Psoas muscle (tissue), 8 donors: ENCODE measurements at places on chromosomes 3 and 15.
A peak's percentile ranks its signal among the peaks of the same experiment; 100 is the strongest.

GRCh38 chr15:40137303-40138200 is 23.3 kb upstream of the BUB1B start:
- DNase-seq, result no peak

- no peak for DNase-seq
Observed at GRCh38 chr3:159252772-159253384, 451.0 kb downstream of the MFSD1 start.

DNA sequence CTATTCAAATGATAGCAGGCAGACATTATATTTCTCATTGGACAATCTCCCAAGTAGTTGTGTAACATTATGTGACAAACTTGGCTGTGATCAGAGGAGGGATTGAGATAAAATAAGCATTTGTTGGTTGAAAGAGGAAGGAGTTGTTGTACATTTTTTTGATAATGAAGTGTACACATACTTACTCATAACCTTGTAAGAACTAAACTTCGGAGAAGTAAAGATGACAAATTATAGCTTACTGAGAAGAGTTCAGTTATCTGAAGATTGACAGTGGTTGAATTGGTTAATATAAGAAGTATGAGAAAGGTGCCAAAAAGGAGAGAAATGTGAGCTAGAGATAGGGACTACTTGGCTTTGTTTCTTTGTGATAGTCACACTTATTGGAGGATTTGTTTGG is 32.6 kb downstream of the STT3B start:
- no peak for DNase-seq

DNA sequence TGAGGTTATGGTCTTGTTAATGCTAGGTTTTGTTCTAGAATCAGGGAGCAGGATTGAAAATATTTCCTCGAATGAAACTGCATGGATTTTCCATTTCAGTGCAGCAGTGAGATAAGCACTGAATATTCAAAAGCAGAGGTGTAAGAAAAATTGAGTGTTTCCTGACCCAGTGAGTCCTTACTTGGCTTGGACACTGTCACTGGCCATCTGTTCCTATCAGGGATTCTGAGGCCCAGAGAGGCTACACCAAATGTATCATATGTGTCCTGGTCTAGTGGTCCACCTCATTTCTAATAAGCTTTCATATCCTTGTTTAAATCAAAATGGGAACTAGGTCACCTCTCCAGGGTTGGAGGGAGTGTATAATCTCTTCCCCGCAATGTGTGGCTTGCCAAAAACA is 61.1 kb upstream of the RAD18 start:
- no peak for DNase-seq

DNA sequence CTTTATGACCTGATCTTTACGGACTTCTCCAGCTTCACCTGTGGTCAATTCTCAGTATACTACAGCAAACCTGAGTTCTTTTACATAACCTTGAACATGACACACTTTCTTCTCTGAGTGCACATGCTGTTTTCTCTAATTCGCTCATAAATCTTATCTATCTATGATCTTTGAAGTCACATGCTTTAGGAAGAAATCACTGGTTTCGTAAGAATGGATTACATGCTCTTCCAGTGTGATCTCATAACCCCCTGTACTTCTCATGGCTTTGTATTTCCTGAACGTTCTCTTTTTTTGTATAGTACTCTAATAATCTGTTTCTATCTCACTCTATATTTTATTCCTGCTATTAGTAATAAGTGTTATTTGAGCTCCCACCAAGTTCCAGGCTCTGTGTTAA is 1165.2 kb downstream of the TBL1XR1 start:
- DNase-seq, result no peak

- no peak for DNase-seq
Observed at GRCh38 chr3:193210618-193211017, 30.4 kb upstream of the PLAAT1 start.

- DNase-seq, result no peak
Observed at GRCh38 chr3:148420242-148420641, 277.5 kb upstream of the AGTR1 start.

DNA sequence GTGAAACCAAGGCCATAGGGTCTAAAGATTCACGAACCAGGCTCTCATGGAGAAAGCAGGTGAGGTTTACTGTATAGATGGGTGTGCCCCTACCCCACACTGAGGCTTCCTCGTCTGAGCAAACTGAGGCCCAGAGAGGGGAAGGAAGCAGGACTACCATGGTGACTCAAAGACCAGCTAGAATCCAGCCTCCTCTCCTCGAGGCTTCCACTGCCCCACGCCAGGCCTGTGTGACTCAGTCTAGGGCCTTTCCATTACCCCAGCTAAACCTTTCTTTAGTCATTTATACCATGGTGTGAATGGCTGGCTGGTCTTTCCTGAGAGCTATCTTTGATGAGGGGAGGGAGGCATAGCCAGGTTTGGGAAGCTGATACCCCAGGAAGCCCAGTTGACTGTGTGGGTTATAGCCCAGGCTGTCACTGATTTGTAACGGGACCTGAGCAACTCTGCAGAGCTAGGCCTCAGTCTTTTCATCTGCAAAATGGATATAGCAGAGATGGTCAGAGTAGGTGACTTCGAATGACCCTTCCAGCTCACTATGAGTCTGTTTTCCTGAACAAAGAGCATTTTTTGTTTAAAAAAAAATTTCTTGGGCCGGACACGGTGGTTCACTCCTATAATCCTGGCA is 3.0 kb upstream of the RHO start:
- no peak for DNase-seq

- DNase-seq, result no peak
Observed at GRCh38 chr15:39056357-39056756, 491.7 kb upstream of the RASGRP1 start.

DNA sequence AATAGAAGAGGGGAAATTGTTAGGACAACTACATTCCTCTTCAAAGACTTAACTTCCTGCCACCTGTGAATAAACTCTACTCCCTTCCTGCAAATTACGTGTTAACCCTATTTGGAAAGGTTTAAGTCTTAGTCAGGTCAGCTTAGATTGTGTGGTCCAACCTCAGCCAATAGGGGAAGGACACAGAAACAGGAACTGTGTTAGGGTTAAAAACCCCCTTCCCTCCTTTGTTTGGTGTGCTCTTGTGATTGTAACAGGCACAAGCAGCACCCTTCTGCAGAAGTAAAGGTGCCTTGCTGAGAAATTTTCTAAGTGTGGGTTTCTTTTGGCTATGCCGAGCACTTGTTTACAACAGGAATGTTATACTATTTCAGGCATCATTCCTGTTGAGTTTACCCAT is 45.0 kb upstream of the FSTL1 start:
- no peak for DNase-seq

DNA sequence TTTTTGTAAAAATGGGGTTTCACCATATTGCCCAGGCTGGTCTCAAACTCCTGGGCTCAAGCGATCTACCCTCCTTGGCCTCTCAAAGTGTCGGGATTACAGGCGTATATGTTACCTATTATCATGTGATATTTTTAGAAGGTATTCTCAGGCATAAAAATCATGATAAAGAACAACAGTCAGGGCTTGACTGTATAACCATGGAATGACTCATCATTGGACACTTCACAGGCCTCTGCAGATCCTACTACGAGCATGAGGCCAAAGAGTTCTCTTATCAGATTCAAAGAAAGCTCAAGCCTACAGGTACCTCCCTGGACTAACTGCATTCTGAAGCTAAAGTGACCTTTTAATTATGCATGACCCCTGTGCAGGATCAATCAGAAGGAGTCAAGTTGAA is 91.7 kb upstream of the PRICKLE2 start:
- DNase-seq, result no peak

DNA sequence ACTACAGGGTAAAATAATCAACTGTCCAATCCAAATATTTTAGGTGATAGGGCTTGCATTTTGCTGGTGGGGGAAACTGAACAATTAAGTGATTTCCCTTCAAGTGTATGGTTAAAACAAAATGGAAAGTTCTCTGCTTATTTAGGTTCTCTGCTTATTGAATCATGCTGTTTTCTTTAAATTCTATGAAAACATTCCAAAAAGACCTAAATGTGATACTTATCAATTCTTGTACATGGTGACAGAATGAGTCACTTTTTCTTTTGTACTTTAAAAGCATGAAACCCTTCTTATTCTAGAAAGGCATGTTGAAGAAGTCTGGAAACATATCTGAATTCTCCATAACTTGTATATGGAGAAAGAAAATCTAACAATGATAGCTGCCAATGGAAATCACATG is 192.6 kb downstream of the FMN1 start:
- DNase-seq, result no peak

DNA sequence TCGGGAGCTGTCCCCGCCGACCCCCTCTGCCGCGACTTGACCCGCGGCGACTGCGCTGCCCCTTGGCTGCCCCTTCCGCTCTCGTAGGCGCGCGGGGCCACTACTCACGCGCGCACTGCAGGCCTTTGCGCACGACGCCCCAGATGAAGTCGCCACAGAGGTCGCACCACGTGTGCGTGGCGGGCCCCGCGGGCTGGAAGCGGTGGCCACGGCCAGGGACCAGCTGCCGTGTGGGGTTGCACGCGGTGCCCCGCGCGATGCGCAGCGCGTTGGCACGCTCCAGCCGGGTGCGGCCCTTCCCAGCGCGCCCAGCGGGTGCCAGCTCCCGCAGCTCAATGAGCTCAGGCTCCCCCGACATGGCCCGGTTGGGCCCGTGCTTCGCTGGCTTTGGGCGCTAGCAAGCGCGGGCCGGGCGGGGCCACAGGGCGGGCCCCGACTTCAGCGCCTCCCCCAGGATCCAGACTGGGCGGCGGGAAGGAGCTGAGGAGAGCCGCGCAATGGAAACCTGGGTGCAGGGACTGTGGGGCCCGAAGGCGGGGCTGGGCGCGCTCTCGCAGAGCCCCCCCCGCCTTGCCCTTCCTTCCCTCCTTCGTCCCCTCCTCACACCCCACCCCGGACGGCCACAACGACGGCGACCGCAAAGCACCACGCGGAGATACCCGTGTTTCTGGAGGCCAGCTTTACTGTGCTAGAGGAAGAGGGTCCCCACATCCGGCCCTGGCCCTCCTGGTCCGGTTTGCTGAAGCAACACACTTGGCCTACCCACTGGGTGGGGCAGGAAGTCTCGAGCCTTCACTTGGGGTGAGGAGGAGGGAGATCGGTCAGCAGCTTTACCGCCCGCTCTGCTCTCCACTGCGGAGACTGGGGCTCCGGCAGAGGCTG is at the start of gene RASSF1:
RASSF1 (minus strand) TSS at position 389 of the 882 bp plus-strand sequence; CDS start at position 358, 31 bp downstream.
- peak; percentile 78 for DNase-seq

GRCh38 chr3:147383617-147384016 is 22.7 kb downstream of the ZIC4 start:
- no peak for DNase-seq

DNA sequence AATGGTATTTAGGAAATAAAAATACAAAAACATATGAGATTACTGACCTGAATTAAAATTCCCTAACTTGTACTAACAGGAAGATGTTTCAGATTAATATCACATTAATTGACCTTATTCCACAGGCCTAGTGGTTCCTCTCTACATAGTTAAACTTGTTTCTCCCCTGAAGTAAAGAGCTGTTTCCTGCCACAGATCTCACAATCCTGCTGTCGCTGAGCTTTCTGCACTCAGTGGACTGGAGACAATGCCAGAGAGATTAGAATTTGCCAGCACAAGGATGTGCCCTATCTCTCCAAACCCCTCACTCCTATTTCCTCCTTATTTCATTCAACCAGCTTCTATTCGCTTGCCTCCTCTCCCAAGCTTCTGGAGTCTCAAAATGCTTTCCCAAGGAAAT is 130.6 kb downstream of the CTNNB1 start:
- no peak for DNase-seq

DNA sequence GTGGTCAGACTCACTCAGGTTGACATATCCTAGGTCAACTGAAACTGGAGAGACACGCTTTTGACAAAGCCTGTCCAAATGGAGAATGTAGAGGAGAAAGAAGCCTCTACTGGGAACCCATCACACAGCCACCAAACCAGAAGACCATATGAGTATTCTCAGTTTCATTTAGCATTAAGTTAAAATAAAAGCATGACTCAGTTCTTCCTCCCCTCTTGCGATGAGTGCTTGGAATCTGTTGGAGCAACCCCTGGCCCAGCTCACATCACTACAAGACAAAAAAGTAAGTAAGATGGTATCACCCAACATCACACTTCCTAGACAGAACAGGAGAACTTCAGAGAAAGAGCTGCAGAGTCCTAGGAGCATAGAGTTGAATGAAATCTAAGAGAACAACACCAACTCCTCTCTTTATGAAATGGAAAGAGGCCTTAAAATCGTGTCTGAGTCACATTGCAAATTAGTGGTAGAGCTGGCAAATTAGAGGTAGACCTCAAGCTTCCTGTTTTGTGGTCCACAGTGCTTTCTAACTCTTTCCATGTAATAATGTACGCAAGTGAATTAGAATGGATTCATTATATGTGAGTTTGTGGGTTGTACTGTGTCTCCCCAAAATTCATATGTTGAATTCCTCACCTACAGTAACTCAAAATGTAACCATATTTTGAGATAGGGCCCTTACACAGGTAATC is 51.2 kb downstream of the FGF12 start:
- no peak for DNase-seq

- no peak for DNase-seq
Observed at GRCh38 chr3:159137949-159138348, 336.1 kb downstream of the MFSD1 start.

- DNase-seq, result no peak
Observed at GRCh38 chr3:31369637-31370379, 162.9 kb upstream of the STT3B start.

DNA sequence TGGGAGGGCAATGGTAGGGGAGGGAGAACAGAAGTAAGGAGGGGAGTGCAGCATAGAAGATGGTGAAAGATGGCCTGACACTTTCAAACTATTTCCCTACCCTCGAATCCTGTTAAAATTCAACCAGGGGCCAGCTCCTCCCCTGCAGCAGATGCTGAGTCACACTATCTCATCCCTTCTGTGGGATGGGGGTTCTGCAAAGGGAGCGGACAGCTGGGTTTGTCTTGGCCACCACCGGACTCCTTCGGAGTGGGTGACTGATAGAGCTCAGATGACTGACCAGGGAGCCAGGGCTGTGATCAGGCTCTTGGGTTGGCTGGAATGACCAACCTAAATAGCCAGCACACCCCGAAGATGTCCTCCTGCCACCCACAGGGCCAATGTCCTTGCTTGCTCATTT is 33.6 kb upstream of the TMCC1 start:
- DNase-seq, result no peak

DNA sequence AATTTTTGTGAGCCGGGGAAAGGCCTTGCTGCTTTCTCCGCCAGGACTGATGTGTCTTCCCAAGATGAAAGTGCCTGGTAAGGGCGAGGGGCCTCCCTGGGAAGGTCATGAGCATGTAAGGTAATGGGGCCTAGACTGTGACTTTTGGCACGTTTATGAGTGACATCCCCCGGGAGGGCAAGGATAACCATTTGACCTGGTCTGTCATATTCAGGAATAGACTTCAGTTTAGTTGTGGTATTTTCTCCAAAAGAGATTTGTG is 631 bp upstream of the CNBP start:
- peak; percentile 40 for DNase-seq

DNA sequence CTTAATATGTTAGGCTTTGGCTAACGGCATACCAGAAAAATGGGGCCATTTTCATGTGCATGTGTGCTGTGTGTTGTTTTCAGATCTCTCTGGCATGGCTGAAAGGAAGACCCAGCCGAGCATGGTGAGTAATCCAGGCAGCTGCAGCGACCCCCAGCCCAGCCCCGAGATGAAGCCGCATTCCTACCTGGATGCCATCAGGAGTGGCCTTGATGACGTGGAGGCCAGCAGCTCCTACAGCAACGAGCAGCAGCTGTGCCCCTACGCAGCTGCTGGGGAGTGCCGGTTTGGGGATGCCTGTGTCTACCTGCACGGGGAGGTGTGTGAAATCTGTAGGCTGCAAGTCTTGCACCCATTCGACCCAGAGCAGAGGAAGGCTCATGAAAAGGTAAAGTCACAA is 15.1 kb downstream of the MKRN2 start:
- DNase-seq, result no peak
